Stimulated activated CD4-positive, alpha-beta T cell treated with anti-CD3 and anti-CD28 coated beads, Interleukin-1b, Interleukin-23, amount 100 ng/mL, for 1 hour (primary cell): ENCODE measurements at places on chromosomes 5 and 9.

GRCh38 chr9:104092875-104093600, 1.1 kb upstream of the SMC2 start:
- no peak for DNase-seq

GRCh38 chr5:126509339-126509738, 85.7 kb downstream of the ALDH7A1 start:
- DNase-seq, result no peak

- DNase-seq, result no peak
Observed at GRCh38 chr5:149037817-149038216, 25.0 kb downstream of the SH3TC2 start.

- no peak for DNase-seq
Observed at GRCh38 chr9:28600226-28600625, 1026.9 kb upstream of the C9orf72 start.

- no peak for DNase-seq
Observed at GRCh38 chr9:88746743-88747398, 211.9 kb downstream of the NXNL2 start.

- DNase-seq, result no peak
Observed at GRCh38 chr5:84115727-84116126, 269.0 kb downstream of the EDIL3 start.

DNA sequence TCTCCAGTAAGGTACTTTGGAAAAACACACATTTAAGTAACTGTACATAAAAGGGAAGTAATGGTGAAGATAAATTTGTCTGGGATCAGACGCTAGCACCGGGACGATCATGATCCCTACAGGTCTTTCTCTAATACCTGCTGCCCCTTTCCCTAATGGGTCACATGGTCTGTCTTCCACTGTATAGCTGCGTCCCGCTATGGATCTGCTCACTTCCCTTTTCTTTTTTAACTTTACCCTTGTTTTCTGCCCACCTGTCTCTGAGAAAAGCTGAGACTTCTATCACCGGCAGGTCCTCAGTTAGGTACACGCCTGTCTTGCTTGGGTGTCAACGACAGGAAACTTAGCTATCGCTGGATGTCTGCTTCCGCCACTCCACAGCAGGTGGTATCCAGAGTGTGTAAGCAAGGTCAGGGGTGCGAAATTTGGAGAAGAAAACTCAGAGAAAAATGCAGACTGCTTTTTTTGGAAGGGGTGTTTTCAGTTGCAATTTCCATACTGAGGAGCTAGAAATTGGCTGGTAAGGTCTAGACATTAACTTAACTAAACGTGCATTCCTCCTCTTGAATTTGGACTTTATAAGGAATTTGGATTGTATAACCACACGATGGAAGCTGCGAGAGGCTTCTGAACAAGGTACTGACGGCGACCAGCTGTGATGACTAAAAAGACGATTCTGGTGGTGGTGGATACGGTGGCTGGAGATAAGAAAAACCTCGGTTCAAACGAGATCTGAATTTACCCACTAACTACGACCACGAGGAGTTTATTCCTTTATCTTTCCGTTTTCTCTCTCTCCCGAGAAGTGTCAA, 1.1 kb upstream of the ICE1 start:
- no peak for DNase-seq

DNA sequence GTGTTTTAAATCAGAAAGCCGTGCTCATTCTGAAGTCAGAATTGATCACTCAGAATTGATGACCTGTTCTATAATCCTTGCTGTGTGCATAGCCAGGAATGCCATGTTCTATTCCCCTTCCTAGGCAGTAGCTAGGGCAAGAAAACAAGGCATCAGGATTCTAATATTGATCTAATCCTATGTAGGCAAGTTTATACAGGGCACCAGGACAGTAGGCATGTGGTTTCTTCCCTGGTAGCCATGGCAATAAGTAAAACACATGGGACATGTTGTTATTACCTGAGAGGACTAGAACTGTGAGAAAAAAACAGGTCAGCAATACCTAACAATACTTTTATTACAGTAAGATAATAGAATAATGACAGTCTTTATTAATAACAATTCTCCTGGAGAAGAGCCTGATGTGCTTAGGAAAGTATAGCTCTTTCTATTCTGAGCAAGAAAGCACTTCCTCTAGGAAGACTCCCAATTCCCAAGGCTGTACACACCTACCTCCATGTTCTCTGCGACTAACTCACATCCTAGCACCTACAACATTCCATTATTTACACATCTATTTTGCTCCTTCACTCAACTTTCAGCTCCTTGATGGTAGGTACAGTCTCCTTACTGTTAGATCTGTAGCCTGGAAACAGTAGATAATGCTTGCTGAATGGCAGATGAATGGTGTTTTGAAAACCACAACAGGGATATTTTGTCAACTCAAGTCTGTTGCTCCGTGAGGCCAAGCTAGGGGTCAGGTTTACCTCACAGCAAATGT, 70.8 kb downstream of the STX17 start:
- DNase-seq, result no peak

DNA sequence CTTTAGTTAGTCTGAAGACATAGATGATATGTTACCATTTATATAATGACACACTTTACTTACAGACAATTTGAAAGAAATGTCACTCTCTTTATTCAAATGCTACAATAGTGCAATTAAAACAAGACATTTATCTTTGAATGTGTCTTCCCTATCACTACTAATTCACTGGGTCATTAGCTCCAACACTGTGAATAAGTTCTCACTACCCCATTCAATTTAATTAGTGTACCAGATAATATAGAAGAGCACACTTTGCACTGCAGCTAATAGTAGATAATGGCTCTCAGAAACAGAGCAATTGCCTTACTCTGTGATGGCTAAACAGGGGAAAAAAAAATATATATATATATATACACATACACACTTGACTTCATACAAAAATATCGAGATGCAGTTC, 497.0 kb downstream of the DTWD2 start:
- no peak for DNase-seq

DNA sequence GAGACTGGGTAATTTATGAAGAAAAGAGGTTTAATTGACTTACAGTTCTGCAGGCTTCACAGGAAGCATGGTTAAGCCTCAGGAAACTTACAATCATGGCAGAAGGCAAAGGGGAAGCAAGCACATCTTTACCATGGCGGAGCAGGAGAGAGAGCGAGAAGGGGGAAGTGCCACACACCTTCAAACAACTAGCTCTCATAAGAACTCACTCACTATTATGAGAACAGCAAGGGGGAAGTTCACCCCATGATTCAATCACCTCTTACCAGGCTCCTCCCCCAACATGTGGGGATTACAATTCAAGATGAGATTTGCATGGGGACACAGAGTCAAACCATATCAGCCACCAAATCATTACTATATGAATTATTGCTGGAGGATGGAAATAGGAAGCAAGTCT, 30.3 kb upstream of the STX17 start:
- DNase-seq, result no peak

- DNase-seq, result no peak
Observed at GRCh38 chr9:121824651-121825030, 173.2 kb downstream of the DAB2IP start.

GRCh38 chr5:172906888-172907287, 52.3 kb upstream of the RPL26L1 start:
- no peak for DNase-seq
